ENCODE measurements at places on chromosomes 12 and 14.

GRCh38 chr14:105748204-105748578 is 221.8 kb downstream of the TMEM121 start:
- no peak for DNase-seq

DNA sequence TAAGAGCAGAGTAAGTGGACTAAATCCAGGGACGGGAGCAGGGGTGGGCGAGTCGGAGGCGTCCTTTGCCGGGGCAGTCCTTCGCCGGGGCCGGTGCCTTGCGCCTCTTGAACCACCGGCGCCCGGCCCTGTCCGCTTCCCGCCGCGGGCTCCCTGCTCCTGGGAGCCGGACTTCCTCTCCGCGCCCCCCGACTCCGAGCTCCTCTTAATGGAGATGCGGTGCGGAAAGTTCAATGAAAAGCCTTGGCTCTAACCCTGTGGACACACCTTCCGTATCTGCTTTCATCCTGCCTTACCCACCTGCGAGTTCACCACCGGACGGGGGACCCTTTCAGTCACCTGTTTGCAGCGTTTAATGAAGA is 412 bp downstream of the FGFR1OP2 start:
- no peak for DNase-seq

GRCh38 chr14:28999656-29000055 is 233.1 kb downstream of the FOXG1 start:
- no peak for DNase-seq

GRCh38 chr14:24279301-24280186 is 8.1 kb upstream of the RABGGTA start:
- DNase-seq = no peak

GRCh38 chr12:70691018-70691672 is 53.9 kb upstream of the PTPRB start:
- peak; percentile 46 for DNase-seq
